ENCODE measurements at places on chromosomes 7 and 10. TPM values are rescaled to one million over a fixed set of nuclear protein-coding genes. Genes with fewer than 3 reads are reported as not detected.

The ITGA8 gene
- total RNA-seq: not detected

DNA sequence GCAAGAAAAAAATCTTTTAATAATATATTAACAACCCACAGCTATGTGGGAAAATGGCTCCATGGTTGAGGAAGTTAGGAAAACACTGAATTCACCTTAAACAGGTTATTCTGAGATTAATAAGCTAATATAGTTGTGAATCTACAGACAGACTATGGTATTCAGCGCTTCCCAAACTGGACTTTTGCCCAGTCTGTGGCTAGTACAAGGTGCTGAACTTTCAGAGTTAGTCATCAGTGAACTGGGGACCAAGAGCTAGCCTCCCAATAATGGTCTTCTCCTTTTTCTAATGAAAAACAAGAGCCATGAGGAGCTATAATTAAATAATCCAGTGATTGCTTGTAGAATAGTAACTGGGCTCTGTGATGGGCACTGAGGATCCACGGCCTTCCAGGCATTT, 65.3 kb downstream of the FRMPD2 start:
- no peak for DNase-seq
- H3K27ac ChIP-seq: no peak overlapping the region
- no peaks in the 10 kb centered on the region for H3K36me3 ChIP-seq
- no peak overlapping the region for H3K4me3 ChIP-seq

DNA sequence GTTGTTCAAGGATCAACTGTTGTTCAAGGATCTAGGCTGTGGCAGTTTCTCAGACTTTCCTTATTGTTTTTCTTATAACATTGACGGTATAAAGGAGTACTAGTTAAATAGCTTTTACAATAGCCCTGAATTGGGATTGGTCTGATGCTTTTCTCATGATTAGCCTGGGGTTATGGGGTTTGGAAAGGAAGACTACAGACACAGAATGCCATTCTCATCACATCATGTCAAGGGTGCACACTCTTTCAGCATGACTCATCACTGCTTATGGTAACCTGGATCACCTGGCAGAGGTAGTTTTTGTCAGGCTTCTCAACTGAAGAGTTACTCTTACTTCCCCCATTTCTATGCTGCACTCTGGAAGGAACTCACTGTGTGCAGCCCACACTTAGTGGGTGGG, 194.2 kb upstream of the NPSR1 start:
- no peak overlapping the region for H3K4me3 ChIP-seq
- H3K4me1 ChIP-seq: 0 out of 2 replicates have a peak, but pooled peaks cover 7% of the 10 kb centered on the region
- H3K27ac ChIP-seq: no peak overlapping the region
- no peaks in the 10 kb centered on the region for H3K36me3 ChIP-seq
- no peaks in the 10 kb centered on the region for H3K27me3 ChIP-seq

GRCh38 chr7:36863901-36864701, 139.8 kb upstream of the AOAH start:
- H3K36me3 ChIP-seq: no peaks in the 10 kb centered on the region
- no peak for DNase-seq
- no peak overlapping the region for H3K4me3 ChIP-seq
- no peaks in the 10 kb centered on the region for H3K27me3 ChIP-seq
- no peak overlapping the region for H3K27ac ChIP-seq

- no peak overlapping the region for H3K4me3 ChIP-seq
- peaks cover 44% of the 10 kb centered on the region for H3K36me3 ChIP-seq
- peaks cover 39% of the 10 kb centered on the region for H3K4me1 ChIP-seq
- no peaks in the 10 kb centered on the region for H3K27me3 ChIP-seq
- peak; percentile 94 for DNase-seq
Observed at GRCh38 chr10:33211106-33211878, 123.2 kb downstream of the NRP1 start.

All from GM23248 (cell line).